ENCODE measurements at places on chromosomes 5 and 9. TPM values are rescaled to one million over a fixed set of nuclear protein-coding genes. Genes with fewer than 3 reads are reported as not detected.

The STPG3 gene
- not detected for total RNA-seq

DNA sequence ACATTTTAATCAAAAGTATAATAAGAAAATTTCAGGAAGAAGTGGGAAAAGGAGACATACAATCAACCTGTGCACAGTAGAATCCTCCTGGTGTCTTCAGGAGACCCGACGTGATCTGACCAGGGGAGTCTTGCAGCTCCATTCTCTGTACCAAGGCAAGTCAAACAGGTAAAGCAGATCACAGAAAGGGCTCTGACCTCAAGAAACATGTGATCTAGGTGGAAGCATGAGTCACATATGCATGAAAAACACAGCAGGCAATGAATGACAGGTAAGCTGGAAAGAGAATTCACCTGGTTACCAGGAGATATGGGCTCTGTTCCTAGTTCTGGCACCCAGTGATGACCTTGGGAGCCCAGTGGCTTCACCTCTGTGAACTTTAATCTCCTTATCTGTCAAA is 19.4 kb upstream of the FABP6 start:
- peak overlapping the region; percentile 82 for H3K27ac ChIP-seq
- DNase-seq, result peak; percentile 56
- no peak overlapping the region for H3K4me3 ChIP-seq
- peaks cover 26% of the 10 kb centered on the region for H3K4me1 ChIP-seq

GRCh38 chr5:125228363-125229070 is 482.1 kb upstream of the ZNF608 start:
- H3K36me3 ChIP-seq, result no peaks in the 10 kb centered on the region
- no peak overlapping the region for H3K27ac ChIP-seq
- no peak overlapping the region for H3K4me3 ChIP-seq
- no peaks in the 10 kb centered on the region for H3K27me3 ChIP-seq

The SLC34A3 gene
- total RNA-seq, result 0.34 TPM

The PCDHGB1 gene
- total RNA-seq, result 0.20 TPM

- no peaks in the 10 kb centered on the region for H3K36me3 ChIP-seq
- no peak for DNase-seq
- H3K27ac ChIP-seq, result no peak overlapping the region
- H3K4me1 ChIP-seq, result no peaks in the 10 kb centered on the region
Observed at GRCh38 chr5:128341056-128341455, 197.0 kb downstream of the FBN2 start.

The PCDHGA12 gene
- total RNA-seq, result 2.9 TPM

DNA sequence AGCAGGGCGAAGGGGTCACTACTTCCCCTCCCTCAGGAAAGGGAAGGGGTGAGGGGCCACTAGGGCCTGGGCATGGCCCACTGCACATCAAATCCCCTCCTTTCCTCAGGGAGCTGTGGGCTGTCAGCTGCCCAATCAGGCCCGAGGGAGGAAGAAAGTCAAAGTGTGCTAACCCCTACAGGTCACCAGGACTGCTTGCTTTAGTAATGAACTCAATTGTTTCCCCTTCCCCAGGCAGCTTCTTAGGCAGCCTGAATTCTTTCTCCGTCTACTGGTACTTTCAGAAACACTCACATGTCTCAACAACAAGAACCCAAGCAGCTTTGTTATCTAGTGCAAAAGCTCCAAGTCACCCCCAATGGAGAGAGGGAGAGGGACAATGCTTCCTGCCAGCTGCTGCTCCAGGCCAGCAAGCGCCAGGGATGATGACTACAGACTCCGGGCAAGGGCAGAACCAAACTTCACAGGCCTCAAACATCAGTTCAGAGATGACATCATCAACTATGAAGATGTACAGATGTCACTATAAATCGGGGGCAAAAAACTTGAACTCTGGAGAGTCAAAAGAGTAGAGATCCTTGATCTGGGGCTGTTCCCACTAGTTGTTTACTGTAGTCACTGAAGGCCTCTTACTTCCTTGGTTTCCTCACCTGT is 100.7 kb downstream of the SLIT3 start:
- DNase-seq, result no peak
- H3K36me3 ChIP-seq, result no peaks in the 10 kb centered on the region
- no peaks in the 10 kb centered on the region for H3K4me1 ChIP-seq

The NACC2 gene
- 24.8 TPM for total RNA-seq

- no peak overlapping the region for H3K27ac ChIP-seq
- DNase-seq, result no peak
- H3K36me3 ChIP-seq, result peaks cover 23% of the 10 kb centered on the region
- no peaks in the 10 kb centered on the region for H3K4me1 ChIP-seq
Observed at GRCh38 chr9:131097948-131098278, 1.6 kb downstream of the AIF1L start.

- peaks cover 20% of the 10 kb centered on the region for H3K4me1 ChIP-seq
- H3K27me3 ChIP-seq, result no peaks in the 10 kb centered on the region
- peak overlapping the region; percentile 83 for H3K4me3 ChIP-seq
- peak overlapping the region; percentile 92 for H3K27ac ChIP-seq
- H3K36me3 ChIP-seq, result peaks cover 30% of the 10 kb centered on the region
Observed at GRCh38 chr9:36191290-36191645, 547 bp downstream of the CLTA start.

The CCDC112 gene
- 11.3 TPM for total RNA-seq

The CDHR2 gene
- total RNA-seq, result 13.3 TPM

DNA sequence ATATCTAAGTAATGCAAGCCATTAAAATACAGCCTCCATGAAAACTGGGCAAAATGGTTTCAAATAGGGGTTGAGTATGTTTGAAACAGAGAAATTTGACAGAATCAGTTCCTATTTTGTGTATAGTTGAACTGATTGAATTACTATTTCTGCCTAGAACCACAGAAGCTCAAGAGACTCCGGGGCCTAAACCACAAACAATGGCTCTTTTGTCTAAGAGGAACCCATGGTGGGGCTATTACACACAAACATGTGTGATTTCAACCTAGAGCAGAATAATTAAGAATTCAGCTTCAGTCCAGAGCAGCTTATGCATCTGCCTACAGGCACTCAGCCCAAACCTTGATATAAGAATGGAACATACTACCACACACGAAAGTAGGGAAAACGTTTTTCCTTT is 171.2 kb upstream of the MPDZ start:
- H3K36me3 ChIP-seq, result no peaks in the 10 kb centered on the region
- no peak overlapping the region for H3K4me3 ChIP-seq
- H3K27me3 ChIP-seq, result no peaks in the 10 kb centered on the region
- peaks cover 9% of the 10 kb centered on the region for H3K4me1 ChIP-seq
- no peak for DNase-seq

DNA sequence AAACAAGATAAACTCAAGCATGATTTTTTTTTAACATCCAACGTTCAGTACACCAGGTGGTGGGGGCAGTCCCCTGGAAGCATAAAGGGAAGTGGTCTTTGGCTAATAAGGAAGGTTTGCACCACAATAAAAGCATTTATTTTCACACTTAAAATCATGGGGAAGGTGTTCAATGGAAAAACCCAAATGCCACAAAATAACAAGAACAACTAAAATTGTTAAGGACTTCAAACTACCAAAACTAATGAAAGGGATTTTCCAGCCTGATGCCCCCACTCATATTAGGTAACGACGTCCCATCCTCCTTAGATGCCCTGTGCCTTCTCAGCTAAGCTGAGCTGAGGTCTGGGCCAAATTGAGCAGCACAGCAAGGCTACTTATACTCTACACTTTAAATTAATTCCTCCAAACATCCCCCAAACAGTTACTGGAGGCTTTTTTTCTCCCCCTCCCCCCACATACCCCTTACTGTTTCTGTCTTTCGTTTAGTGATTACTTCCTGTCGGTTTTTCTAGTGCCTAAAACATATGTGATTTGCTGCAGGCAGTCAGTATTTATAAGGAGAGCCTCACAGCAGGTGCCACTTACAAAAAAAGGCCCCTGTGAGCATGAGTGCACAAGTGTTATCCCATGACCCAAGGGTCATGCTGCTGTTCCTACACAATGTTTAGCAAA is 259.7 kb upstream of the ZNF608 start:
- H3K4me1 ChIP-seq, result peaks cover 5% of the 10 kb centered on the region
- no peak overlapping the region for H3K27ac ChIP-seq
- DNase-seq, result no peak
- H3K27me3 ChIP-seq, result no peaks in the 10 kb centered on the region
- H3K36me3 ChIP-seq, result no peaks in the 10 kb centered on the region
- H3K4me3 ChIP-seq, result no peak overlapping the region

DNA sequence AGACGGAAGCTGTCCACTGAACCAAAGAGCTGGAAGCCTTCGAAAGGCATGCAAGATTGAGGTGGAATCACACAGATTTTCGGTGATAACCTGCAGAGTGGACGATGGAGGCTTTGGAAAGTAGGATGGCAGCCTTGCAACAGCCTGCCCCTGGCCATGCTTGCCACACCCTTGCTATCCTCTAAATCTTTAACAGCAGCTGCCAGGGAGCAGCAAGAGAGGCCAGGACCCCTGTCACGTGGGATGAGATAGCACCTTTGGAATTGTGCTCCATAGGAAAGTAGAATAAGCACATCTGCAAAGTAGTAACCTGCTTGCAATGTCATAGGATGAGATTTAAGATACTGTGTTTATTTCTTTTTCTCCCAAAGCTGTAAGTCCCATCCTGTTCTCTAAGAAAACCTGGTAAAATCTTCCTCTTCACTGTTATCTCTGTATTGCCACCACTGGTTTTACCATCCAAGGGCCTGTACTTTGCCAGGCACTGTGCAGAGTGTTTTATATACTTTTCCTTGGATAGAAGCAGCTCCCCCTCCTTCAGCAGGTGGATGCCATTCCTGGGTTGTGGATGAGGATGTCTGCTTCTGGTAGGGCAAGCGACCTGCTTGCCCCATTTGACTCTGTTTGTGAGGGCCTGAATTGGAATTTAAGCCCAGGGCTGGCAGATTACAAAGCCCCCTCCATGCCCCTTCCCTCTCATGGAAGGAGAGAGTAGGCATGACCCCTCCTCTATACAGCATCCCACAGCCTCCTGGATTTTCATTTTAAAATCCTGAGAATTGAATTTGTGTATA is 10.1 kb downstream of the TRIO start:
- peak overlapping the region; percentile 82 for H3K27ac ChIP-seq
- H3K36me3 ChIP-seq, result peaks cover 18% of the 10 kb centered on the region
- DNase-seq, result no peak
- H3K4me1 ChIP-seq, result peaks cover 20% of the 10 kb centered on the region

DNA sequence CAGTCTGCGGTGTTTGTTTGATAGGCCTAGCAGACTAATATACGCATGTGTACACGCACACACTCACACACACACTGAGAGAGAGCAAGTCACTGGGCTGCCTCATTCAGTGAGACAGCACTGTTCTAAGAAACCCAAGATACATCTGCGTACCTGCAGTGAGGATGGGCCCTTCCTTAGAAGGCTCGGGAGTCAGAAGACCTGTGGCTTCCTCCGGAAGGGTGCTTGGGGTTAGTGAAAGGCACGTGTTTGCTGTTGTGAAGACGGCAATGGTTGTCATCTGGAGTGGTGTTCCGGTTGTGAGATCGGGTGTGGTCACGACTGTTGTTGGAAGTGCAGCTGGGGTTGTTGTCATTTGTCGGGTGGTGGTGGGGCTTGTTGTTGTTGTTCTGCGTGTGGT is 11.7 kb downstream of the TIMD4 start:
- H3K27ac ChIP-seq, result no peak overlapping the region
- H3K4me1 ChIP-seq, result no peaks in the 10 kb centered on the region
- no peaks in the 10 kb centered on the region for H3K27me3 ChIP-seq
- H3K4me3 ChIP-seq, result no peak overlapping the region
- H3K36me3 ChIP-seq, result no peaks in the 10 kb centered on the region
- DNase-seq, result no peak

- peak; percentile 42 for DNase-seq
- H3K4me3 ChIP-seq, result no peak overlapping the region
- no peak overlapping the region for H3K27ac ChIP-seq
- no peaks in the 10 kb centered on the region for H3K36me3 ChIP-seq
- H3K27me3 ChIP-seq, result peaks cover 15% of the 10 kb centered on the region
Observed at GRCh38 chr9:19028835-19029451, 4.1 kb downstream of the SAXO1 start.

The ANKHD1 gene
- total RNA-seq, result 167 TPM

The MYO10 gene
- total RNA-seq, result 101 TPM

The SLC30A5 gene
- total RNA-seq, result 45.9 TPM

DNA sequence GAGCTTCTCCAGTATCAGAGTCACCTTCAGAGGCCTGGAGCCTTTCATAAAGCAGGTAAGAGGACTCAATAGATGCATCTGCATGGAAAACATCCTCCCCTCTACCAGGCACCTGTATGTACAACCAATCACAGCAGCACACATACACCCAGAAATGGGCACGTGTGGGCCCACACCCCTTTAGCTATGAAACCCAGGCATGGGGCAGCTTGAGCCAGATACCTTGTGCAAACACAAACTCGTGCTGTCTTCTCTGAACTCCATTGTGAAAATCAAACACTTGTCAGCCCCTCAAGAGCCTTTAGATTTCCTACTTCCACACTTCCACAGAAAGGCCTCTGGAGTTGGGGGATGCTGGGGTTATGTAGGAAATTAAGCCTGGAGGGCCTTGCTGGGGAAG is 1.1 kb upstream of the CSF2 start:
- no peak overlapping the region for H3K4me3 ChIP-seq
- H3K27me3 ChIP-seq, result no peaks in the 10 kb centered on the region
- H3K27ac ChIP-seq, result no peak overlapping the region

DNA sequence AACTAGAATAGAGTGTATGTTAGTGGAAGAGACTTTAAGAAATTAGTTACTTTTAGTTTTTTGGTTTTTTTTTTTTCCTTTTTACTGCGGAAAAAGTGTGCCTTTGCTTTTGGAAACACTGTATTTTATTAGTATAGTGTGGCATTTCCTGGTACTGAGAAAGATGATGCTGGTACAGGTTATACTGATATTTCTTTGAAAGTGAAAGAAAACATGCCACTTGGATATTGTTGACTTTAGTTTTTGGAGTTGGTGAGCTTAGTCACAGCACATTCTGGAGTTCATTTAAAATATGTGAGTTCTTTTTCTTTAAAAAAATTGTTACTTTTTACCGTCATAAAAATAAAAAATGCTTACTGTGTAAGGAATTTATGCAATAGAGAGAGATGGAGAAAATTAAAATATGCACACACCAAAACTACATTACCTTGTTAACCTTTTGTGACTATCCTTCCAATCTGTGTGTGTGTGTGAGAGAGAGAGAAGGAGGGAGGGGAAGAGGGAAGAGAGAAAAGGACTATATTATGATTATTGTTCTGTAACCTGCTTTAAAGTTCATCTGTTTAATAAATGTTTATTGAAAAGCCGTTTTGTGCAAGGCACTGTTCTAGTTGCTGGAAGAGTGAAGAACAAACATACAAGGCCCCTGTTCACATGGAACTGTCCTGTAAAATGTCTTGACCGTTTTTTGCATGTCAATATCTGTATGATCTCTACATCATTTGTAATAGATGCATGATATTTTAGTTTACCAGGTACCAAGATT is 1.9 kb downstream of the UGCG start:
- peaks cover 10% of the 10 kb centered on the region for H3K36me3 ChIP-seq
- no peaks in the 10 kb centered on the region for H3K27me3 ChIP-seq
- H3K4me3 ChIP-seq, result no peak overlapping the region
- DNase-seq, result no peak
- no peak overlapping the region for H3K27ac ChIP-seq

Data from Calu3 (cell line).